ENCODE measurements at places on chromosomes 6 and 20.

DNA sequence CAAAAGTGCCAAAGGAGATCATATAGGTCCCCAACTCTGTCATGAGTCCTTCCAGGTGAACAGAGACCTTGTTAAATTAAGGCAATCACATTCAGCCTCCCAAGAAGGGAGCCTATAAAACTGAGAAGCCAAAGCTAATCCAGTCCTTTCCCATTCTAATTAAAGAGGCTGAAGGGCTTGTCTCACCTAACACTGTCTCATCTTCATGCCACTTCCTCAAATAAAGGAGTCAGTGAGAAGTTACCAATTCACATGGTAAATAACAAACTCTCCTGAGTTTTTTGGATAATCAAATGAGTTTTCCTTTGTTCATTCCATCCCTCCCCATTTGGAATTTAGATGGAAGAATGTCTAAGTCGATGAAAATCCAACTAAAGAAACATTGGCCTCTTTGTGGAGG lies 242.8 kb downstream of the UST start:
- no peak for DNase-seq

DNA sequence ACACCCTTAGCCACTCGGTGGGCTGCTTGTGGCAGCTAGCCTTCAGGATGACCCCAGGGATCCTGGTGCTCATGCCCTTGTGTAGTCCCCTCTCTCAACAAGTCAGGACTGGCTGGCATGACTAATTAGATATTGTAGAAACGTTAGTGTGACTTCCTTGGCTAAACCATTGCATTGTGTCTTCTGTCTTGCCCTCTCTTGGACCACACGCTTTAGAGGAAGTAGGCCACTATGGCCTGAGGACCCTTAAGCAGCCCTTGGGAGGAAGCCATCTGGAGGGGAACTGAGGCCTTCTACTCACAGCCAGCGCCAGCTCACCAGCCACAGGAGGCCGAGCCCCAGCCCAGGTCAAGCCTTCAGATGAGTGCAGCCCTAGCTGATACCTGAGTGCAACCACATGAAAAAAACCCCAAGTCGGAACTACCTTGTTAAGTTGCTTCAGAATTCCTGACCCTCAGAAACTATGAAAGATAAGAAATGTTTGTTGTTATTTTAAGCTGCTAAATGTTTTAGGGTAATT lies 10.1 kb downstream of the ANGPT4 start:
- no peak for DNase-seq

DNA sequence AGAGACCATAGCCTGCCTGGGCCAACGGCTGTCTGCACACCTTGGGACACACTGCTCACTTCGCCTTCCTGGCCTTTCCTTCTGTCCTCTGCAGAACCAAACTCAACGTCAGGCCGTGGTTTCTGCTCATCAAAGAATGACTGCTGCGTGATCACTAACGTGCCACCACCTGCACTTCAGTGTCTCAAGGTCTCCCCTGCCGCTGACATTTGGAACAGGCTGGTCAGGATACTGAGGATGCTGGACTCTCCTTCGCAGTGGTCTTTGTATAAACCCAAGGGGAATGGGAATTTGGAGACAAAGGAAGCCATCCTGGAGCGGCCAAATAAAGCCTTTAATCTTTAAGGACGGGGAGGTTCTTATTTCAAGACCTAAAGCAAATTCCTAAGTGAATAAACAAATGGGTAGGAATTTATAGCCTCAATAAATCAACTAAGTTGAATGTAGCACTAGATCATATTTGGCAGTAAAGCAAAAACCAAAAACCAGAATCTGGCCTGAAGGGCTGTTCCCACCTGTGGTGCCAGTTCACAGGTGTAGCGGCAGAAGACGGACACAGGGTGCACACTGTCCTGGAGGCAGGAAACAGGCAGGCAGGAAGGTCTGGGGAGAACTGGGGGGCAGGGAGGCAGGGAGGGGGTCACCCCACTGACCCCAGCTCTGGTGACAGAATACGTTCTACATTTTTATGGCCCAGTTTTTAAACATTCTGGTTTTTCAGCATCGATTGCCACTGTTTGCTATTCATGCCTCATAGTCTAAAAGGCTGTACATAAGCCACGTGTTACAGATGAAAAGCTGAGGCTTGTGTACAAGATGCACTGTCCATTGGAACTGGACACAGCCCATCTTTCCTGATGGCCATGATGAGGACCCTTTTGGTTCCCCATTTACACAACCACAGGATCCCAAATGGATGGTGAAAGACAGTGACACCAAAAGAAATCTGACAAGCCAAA lies 36.6 kb downstream of the ABHD12 start:
- no peak for DNase-seq

GRCh38 chr6:89433252-89434149 lies 549 bp downstream of the ANKRD6 start:
- DNase-seq: no peak

DNA sequence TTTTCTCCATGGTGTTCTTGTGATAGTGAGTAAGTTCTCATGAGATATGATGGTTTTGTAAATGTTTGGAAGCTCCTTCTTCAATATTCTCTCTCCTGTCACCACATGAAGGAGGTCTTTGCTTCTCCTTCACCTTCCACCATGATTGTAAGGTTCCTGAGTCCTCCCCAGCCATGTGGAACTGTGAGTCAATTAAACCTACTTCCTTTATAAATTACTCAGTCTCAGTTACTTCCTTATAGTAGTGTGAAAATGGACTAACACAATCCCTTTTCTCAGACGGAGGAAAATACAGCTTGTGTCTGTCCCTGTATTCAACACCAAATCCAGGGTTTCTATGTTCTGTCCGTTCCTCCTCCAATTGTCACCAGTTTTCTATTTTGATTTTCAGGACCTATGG lies 181.0 kb downstream of the ALDH8A1 start:
- DNase-seq: no peak

DNA sequence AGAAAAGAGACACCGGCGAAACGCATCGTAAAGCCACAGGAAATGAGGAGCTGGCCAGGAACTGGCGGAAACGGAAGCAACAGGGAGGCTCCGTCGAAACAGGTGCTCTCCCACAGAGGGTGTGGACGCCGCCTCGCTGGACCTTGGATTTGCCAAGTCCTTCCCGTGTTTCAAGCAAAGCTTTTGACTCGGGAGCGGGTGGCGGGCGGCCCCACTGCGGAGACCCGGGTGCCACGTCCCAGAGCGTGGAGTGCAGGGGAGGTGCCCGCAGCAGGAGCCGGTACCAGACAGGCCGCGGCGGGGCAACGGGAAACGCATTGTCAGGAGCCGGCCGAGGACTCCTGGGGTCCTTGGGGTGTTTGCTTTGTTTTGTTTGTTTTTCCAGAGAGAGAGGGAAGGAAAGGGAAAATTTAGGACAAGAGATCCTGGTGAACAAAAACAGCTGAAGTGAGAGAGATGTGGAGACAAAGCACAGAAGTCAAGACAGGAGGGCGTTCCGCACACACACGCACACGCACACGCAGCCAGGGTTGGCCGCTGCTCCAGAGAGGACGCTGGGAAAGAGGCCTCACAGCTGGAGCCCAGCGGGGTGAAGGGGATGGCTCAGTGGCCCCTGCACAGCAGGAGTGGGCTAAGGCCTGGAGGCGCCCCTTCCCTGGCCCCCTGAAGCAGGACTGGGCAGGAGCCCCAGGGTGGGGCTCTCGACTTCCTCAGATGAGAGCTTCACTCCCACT lies 50.9 kb upstream of the CHRNA4 start:
- no peak for DNase-seq

DNA sequence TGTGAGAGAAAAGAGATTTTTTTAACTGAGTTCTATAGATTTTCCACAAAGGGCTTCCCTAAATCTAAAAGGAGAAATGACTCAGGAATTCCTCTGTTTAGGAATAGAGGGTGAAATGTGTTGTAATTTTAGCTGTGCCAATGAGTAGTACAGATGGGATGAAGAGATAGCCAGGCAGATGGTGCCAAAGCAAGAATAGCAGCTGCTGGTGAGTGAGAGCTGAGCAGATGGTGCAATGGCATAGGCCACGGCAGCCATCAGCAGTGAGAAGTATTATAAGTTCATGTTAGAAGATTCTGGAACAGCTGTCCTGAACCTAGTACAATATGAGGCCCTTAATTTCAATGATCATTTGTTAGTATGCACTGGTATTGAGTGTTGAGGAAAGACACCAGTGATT lies 40.2 kb upstream of the CRISP1 start:
- DNase-seq: no peak

GRCh38 chr6:11784341-11784740 lies 5.7 kb upstream of the ADTRP start:
- no peak for DNase-seq

DNA sequence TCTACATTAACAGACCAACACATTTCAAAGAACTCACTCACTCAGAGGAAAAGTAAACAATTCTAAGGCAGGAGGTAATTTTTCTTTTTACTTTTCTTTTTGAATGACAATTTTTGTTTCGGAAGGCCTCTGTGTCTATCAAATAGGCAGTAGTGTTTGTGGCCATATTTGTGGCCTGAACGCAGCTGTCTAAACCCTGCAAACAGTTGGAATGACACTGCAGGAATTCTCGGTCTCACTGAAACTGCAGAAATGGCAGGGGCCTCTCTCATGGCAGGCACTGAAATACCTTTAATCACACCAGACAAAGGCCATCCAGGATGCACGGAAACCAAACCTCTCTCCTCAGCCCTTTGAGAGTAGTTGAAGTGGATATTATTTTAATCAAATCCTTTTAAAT lies 30.4 kb downstream of the FYN start:
- no peak for DNase-seq

GRCh38 chr20:26276554-26277210 lies 580.0 kb upstream of the ZNF337 start:
- DNase-seq: no peak

DNA sequence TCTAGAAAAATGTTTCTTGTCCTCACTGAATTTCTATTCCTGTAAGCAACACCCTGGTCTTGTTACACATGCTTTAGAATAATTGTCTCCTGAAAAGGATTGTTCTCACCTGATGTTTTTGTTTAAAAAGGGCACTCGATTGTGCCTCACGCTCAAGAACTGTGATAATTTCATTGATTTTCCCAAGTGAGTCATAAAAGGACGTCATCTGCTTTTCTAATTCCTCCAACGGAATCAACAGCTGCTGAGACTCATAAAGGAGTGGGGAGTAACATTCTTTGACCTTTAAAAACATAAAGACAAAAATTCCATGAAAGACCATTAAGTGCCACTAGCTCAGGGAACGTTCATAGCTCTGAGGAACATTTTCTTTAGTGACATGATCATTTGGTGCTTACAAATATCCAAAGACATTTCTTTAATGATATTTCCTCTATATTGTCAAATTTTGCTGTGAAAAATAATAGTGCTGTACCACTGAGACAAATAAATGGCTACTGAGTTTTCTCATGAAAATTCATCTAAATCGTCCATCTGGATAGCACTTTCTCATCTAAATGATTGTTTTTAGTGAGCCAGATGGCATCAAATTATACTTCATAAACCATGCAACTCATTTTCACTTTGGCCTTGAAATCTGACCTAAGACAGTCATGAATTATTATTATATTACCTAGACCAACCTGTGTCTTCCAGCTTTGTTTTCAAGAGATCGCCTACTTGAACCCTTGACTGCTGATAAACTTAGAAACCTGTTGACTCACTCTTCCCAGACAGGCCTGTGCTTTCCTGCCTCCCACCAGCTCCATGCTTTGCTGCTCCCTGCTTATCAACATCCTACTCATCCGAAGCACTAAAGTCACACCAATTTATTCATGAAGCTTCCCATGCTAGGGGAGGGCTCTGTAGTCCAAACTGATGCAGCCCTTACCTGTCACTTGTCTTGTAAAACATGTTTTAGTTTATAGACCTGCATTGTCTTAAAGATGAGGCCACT lies 178.2 kb downstream of the SYNE1 start:
- DNase-seq: no peak

DNA sequence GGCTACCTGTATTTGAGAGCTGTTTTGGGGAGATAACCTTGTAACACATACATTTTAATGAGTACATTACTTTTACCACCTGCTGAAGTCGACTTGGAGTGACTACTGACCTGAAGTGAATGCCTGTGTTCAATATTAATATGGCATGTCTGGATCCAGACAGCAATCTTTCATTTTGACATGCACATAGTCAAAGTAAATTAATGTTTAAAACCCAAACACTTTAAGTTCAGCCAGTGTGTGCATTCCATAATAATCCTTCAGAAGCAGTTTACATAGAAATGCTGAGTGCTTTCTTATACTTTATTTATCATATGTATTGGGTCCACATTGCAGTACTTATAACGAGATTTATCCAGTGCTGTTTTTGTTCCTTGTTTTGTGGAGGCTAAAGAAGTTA lies 38.0 kb downstream of the CDKAL1 start:
- DNase-seq: no peak

DNA sequence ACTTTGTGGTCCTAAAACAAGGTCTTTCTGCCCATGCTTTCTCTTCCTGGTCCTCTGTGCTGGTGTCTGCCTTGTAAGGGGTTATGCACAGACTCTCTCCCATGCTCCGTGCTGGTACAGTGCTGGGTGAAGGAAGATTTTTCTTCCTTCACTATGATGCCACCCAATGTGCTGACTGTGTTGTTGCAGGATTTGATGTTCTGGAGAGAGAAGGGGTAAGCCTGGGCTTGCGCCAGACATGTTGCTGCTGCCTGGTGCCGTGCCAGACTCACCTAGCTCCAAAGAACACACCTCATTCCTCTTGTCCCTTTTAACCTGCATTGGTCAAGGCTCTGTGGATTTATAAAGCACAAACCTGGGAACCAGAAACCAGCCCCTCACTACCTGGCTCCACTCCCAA lies 28.4 kb upstream of the ARMH2 start:
- DNase-seq: no peak

- DNase-seq: no peak
These were observed 56.7 kb upstream of the SGK1 start for GRCh38 chr6:134374491-134375219.

DNA sequence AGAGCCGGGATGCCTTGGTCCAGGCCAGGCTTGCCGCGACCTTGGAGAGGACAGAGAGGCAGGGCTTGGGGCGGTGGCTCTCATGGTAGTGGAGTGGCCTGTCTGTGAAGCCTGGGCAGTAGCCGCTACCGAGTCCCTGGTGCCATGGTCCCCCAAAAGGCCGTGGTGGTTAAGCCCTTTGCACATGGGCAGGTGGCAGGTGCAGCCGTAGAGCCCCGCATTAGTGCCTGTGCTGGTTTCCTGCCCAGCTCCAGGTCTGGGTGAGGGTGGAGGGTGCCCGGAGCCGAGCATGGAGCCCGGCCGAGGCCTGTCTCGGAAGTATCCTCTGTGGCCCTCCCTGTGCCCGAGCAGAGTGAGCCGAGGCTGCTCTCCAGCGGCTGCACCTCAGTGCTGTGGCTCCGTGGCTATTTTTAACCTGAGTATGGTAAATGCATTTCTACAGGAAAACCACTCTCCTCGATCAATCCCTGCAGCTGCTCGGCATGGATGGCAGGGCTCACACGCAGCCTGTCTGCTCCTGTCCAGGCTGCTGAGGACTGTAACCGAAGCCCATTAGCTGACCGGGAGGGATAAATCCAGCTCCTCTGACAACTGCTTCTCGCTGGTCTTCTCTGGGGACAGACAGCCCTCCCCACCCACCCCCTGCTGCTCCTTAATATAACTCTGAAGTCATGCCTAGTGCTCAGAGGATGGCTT lies 36.3 kb upstream of the GATA5 start:
- no peak for DNase-seq

- no peak for DNase-seq
These were observed 9.1 kb upstream of the ZBTB2 start for GRCh38 chr6:151400473-151400872.

- no peak for DNase-seq
These were observed 23.6 kb downstream of the NSFL1C start for GRCh38 chr20:1443085-1443484.
